Stimulated activated CD8-positive, alpha-beta memory T cell treated with anti-CD3 and anti-CD28 coated beads, Interleukin-7, amount 100 ng/mL, for 48 hours (primary cell): ENCODE measurements at places on chromosomes 1 and 21.
A peak's percentile ranks its signal among the peaks of the same experiment; 100 is the strongest.

DNA sequence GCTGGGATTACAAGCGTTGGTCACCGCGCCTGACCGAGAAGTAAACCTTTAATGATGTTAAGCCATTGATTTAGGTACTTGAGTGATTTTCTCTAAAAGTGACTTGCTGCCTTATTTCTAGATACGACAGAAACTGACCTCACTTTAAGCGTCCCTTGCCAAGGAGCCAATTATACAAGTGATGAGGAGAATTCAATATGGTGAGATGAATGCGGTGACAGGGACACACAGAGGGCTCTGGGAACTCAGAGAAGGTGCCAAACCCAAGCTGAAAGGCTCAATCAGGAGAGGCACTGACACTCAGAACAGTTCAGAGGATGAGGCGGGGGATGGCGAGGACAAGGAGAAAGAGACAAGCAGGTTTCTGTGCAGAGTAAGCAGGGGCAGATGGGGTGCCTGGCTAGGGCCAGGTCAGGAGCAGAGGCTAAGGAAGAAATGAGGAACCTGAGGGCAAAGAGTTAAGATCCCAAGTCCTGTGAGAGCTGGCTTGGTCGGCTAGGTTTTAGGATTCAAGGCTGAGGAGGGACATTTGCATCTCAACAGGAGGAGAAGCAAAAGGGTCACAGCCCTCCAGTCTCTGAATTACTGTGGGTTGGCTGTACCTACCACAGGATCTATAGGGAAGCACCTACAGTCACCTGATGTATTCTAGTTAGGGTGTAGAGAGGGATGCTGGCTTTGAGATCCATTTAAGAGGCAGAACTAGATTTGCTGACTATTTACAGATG is 83.2 kb upstream of the USP24 start:
- no peak for DNase-seq

GRCh38 chr21:34695434-34695833 is 26.6 kb downstream of the CLIC6 start:
- DNase-seq, result no peak

- DNase-seq, result no peak
Measured at GRCh38 chr1:7404046-7404742, 366.9 kb upstream of the VAMP3 start.

DNA sequence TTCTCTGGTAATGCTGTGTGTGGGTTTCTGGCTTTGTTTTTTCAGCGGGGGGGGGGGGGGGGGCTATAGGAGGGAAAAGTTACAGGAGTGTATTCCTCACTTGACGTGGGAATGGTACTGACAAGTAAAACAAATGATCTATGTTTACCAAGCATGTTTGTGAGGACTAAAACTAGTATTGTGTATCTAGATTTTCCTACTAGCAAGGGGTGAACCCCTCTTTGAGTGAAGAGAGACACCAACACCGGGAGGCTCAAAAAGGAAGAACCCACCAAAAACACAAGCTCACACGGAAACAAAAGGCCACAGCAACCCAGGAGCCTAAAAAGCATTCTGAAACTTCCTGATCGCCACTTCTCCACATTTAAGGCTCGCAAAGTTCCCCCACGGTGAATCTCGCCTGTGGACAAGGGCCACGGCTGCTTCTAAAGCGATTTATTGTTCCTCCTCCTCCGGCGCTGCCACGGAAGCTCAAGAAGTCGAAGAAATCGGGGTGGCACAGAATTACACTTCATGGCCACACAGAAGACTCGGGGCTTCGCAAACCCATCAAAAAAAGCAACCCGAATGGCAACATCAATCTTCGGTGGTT is 703 bp downstream of the PUM1 start:
- DNase-seq, result peak; percentile 5

- no peak for DNase-seq
Measured at GRCh38 chr1:39136638-39137037, 67.9 kb upstream of the MACF1 start.
